CD4-positive, alpha-beta T cell treated with Interleukin-1 beta for 1 hour (primary cell): ENCODE measurements at places on chromosomes 5 and 9.

GRCh38 chr5:141050622-141051520 lies at the start of gene PCDHB1:
PCDHB1 (plus strand) TSS chr5:141051374; CDS start chr5:141051471, 97 bp downstream.
- DNase-seq: no peak

DNA sequence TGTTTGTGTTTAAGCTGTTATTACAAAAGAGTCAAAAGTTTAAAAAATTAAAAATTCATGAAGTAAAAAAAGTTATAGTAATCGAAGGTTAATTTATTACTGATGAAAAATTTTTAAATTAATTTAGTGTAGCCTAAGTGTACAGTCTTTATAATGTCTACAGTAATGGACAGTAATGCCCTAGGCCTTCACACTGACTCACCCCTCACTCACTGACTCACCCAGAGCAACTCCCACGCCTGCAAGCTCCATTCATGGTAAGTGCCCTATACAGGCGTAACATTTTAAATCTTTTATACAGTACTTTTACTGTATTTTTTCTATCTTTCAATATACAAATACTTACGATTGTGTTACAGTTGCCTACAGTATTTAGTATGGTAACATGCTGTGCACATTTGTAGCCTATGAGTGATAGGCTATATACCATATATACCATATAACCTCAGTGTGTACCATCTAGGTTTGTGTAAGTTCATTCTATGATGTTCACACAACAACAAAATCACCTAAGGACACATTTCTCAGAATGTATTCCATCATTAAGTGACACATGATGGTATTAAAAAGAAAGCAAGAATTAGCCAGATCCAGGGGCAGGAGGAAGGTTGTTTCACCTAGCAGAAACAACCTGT lies 40.1 kb downstream of the DCAF10 start:
- no peak for DNase-seq

GRCh38 chr9:136713550-136713949 lies 1.2 kb downstream of the DIPK1B start:
- DNase-seq: no peak

GRCh38 chr9:123689701-123690428 lies 240.1 kb downstream of the DENND1A start:
- no peak for DNase-seq

- no peak for DNase-seq
Measured at GRCh38 chr9:125691869-125692268, 15.1 kb downstream of the MAPKAP1 start.

DNA sequence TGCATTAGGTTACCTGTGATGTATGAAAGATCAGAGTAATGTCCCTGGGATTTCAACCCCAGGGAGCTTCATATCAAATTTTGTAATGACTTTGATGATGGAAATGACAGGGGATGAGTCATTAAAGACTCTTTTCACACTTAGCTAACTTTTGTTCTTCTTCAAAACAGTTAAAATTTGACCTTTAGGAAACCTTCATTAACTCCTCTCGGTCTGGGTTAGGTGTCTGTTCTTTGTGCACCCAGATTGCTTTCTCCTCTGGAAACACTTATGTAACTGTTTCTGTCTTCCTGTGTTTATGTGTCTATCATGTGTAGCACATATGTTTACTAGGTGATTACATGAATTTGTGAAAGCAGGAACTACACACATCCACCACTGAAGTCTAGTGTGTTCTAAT lies 1.6 kb downstream of the SRFBP1 start:
- DNase-seq: no peak

DNA sequence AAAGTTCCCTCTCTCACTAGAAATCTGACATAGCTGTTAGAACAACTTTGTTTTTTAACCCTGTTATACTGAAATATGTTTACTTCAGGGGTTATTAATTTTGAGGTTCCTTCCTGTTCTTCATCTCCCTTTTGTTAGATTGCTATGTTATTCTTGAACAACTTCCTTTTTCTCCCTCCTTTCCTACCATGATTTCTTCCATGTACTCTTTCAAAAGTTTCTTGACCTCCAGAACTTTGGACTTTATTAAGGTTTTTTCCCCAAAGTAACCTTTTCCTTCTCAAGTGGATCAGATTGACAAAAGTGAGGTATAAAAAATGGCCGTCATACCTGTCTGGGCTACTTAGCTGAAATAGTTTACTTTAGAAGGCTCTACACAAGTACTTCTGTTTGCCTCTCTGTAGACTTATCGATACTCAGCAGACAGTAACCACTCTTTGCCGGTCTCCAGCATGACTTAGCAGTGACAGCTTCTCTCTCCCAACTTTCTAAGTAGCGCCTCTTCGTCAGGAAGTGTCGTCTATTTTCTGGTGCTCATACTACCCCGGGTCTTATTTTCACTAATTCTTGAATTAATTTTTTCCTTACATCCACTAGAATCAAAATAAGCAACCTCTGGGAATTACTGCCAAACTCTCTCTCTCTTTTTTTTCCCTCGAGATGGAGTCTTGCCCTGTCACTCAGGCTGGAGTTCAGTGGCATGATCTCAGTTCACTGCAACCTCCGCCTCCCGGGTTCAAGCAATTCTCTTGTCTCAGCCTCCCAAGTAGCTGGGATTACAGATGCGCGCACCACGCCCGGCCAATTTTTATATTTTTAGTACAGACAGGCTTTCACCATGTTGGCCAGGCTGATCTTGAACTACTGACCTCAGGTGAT lies 19.7 kb downstream of the NFIL3 start:
- DNase-seq: no peak

- DNase-seq: no peak
Measured at GRCh38 chr9:123238365-123238764, 30.0 kb downstream of the STRBP start.

DNA sequence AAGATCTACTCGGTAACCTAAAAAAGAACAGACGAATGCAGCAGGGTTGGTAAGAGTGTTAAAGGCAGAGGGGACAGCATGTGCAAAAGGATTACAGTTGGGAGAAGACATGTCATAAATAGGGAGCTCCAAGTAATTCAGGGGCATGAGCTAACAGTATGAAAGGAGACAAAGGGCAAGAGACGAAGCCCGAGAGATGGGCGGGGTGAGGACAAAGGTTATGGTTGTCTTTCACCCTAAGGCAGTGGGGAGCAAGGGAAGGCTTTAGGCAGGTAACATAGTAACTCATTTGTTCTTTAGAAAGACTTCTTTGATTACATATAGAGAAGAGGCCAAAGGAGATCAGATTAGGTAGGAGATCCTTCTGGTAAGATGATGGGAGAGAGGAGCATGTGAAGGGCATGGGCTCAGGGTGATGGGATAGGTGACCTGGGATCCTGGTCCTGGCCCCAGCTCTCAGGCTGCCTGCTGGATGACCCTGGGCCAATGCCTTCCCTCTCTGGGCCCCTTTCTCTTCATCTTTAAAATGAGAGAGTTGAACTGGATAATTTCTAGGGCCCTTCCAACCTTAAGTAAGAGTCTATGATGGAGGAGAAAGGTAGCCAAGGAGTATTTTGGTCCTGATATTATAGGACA lies 19.5 kb downstream of the MORN5 start:
- no peak for DNase-seq
